ENCODE measurements at places on chromosomes 3 and 15.

DNA sequence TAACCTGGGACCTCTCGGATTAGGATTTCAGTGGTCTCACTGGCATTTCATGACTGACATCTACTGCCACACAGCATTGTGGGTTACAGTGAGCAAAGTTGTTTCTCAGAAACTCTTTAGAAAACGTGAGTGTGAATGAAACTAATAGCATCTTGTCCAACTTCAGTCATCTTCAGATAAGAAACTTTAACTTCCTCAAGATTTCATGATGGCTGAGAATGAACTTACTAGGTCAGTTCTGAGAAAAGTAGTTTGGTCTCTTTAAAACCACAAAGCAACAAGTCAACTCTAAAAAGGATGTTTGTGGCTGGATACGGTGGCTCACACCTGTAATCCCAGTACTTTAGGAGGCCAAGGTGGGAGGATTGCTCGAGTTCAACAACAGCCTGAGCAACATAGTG, 14.2 kb upstream of the HOMER2 start:
- DNase-seq: no peak

DNA sequence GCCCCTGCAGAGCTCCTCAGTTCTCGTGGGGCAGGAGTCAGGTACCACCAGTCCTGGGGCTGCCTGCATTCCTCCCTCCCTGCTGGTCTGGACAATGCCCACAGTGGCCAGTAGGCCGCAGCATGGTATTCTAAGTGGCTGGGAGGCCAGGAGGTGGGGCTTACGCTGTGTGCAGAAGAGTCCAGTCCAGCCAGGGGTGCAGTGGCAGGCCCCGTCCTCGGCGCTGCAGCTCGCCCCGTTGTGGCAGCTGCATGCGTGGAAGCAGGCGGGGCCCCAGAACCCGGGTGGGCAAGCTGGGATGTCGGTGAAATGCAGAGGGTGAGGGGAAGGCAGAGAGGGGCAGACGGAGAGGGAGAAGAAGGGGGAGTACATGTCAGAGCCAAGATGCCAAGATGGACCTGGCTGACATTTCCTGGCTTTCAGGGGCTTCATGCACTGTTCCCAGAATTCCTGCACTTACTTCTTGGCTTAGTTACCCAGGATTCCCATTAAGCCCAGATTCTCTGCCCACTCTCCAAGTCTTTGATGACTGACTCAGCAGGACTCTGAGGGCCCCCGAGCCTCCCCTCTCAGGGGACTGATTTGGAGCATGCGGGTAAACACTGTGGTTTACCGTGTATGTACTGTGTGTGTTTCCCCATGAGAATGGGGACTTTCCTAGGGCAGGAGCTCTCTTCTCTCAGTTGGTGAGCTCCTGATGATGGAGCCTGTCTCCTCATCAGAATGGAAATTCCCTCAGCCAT, 47.5 kb downstream of the RAB11A start:
- DNase-seq: peak; percentile 68

DNA sequence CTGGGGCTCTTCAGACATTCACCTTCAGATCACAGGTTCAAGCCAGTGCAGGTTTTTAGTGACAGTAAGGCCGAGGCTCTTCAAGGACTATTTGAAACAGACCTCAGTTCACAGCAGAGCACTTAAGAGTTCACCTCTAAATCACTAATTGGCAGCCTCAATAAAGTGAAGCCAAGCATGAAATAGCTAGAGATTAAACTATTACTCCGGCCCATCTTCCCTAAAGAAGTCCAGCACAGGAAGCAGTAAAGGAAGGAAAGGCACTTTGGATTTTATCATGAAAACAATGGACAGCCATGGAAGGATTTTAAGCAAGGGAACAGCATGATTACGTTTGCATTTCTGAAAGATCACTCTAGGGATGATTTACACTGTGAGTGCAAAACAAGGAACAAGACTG, 27.6 kb upstream of the ARL6 start:
- peak; percentile 5 for DNase-seq

GRCh38 chr3:23002836-23003732, 200.0 kb upstream of the UBE2E2 start:
- DNase-seq: no peak

DNA sequence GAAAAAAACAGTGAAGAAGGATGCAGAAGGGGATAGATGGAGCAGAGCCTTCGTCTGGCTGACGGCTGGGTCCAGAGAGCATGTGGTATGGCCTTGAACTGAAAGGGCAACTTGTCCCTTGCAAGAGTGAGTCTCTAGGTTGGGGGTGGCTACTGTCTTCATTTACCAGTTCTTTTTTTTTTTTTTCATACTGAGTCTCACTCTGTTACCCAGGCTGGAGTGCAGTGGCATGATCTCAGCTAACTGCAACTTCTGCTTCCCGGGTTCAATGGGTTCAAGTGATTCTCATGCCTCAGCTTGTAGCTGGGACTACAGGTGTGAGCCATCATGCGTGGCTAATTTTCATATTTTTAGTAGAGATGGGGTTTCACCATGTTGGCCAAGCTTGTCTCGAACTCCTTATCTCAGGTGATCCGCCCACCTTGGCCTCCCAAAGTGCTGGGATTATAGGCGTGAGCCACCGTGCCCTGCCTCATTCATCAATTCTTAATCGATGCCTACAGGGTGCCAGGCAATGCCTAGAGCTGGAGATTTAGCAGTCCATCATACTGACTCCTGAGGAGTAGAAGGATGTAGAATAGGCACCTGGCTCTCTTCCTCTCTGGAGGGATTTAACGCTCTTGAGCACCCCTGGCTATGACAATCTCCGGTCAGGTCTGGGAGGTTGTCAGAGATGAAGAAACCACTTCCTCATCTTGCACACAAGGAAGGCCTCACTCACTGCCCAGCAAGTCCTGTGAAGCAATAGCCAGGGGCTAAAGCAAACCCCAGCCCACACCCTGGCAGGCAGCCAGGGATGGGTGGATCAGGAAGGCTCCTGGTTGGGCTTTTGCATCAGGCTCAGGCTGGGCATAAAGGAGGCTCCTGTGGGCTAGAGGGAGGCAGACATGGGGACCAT, at the start of gene CAMP:
Gene CAMP, plus strand, starts transcription at position 880 of the 898 bp plus-strand sequence. Its CDS starts 17 bp downstream, at position 897.
- peak; percentile 44 for DNase-seq

Measured in NCI-H526 (cell line).